ENCODE measurements at places on chromosomes 1 and 21.

GRCh38 chr1:21864730-21865129 lies 52.7 kb downstream of the LDLRAD2 start:
- no peak for DNase-seq

GRCh38 chr1:186142916-186143315 lies 232.1 kb downstream of the TPR start:
- DNase-seq = no peak

DNA sequence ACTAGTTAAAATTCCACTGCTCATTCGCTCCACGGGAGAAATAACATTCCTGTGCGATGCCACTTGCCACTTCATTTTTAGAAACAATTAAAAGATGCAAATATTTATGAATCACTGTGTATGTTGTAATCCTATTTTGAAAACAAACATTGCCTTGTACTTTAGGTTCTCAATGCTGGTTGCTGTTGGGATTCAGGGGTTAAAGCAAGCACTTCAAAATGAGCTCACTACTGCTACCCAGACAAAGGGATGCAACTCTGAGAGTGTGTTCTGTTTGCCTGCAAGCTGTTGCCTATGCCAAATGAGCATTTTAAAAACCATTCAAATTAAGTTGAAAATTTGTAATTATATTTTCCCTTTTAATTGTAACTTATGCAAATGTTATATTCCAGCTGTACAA lies 87.5 kb downstream of the RWDD3 start:
- no peak for DNase-seq

GRCh38 chr21:18163956-18164355 lies 80.7 kb upstream of the CHODL start:
- no peak for DNase-seq

DNA sequence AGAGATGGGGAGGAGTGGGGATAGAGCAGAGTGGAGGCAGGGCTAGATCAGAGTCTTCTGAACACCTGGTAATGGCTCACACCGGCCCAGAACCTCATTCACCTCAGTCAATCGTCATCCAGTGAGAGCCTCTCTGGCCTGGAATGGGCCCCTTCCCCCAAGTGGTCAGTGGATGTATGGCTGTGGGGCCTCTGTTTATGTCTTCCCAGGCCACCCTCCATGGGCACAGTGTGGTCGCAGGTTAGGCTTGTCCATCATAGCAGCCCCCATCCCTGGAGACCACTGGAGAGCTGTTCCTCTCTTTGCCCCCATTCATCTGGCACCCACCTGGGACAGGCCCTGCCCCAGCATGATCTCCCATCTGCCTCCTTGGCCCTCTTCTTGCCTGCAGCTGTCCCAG lies 29.6 kb upstream of the TENT5C start:
- no peak for DNase-seq

DNA sequence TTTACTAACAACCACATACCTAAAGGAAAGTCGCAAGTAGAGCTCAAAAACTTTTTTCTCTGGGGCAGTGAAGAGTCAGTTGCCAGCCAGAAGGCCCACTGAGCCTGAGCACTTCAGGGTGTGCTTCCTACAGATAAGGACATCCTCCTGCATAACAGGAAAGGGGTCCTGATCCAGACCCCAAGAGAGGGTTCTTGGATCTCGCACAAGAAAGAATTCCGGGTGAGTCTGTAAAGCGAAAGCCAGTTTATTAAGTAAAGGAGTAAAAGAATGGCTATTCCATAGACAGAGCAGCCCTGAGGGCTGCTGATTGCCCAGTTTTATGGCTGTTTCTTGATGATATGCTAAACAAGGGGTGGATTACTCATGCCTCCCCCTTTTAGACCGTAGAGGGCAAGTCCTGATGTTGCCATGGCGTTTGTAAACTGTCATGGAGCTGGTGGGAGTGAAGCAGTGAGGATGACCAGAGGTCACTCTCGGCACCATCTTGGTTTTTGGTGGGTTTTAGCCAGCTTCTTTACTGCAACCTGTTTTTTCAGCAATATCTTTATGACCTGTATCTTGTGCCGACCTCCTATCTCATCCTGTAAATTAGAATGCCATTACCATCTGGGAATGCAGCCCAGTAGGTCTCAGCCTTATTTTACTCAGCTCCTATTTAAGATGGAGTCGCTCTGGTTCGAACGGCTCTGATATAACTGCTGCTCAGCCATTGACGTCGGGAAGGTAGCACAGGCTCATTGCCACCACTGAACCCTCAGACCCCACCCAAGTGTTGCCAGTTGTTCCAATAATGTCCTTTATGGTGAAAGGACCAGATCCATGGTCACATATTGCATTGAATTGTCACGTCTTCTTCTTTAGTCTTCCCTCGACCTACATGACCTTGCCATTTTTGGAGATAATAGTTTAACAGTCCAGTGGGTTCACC lies 96.6 kb upstream of the ERRFI1 start:
- no peak for DNase-seq

- no peak for DNase-seq
These were observed 20.5 kb upstream of the NTMT2 start for GRCh38 chr1:170125269-170125668.

- no peak for DNase-seq
These were observed 4.8 kb downstream of the GNG4 start for GRCh38 chr1:235644693-235645305.

Measured in femur (tissue), 1 donor.